ENCODE measurements at places on chromosomes 13 and 19.

- no peak for DNase-seq
Observed at GRCh38 chr19:13977803-13978202, 25.5 kb downstream of the DCAF15 start.

GRCh38 chr19:36113894-36114720 is 568 bp downstream of the POLR2I start:
- DNase-seq, result no peak

GRCh38 chr19:6616011-6616410 is 25.1 kb upstream of the CD70 start:
- DNase-seq, result no peak

DNA sequence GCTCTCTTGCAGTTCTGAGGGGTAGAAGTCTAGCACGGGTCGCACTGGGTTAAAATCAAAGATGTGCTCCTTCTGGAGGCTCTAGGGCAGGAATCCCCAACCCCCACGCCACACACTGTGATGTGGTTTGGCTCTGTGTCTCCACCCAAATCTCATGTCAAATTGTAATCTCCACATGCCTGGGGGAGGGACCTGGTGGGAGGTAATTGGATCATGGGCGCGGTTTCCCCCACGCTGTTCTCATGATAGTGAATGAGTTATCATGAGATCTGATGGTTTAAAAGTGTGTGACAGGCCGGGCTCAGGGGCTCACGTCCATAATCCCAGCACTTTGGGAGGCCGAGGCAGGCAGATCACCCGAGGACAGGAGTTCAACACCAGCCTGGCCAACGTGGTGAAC is 26.6 kb upstream of the CALM3 start:
- peak; percentile 22 for DNase-seq

DNA sequence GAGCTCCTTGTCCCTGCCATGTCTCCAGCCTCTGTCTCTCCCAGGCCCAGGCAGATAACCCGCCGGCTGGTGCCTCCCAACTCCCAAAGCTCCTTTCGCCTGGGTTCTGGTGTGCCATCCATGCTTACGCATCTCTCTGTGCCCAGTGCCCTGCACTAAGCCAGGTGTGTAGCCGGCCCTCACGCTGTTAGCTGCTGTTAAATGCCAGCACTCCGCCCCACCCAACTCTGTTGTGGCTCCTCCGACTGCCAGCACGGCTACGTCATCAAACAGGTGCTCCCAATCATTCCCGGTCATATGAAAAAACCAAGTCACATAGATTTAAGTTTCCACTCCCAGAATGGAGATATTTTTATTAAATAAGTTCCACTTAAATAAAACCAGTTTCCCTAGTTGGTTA is 7.0 kb upstream of the HSPH1 start:
- DNase-seq, result no peak

- no peak for DNase-seq
Observed at GRCh38 chr19:4278010-4278409, 1.1 kb upstream of the SHD start.

GRCh38 chr19:49210901-49211451 is 53.4 kb downstream of the TRPM4 start:
- DNase-seq, result peak; percentile 57

DNA sequence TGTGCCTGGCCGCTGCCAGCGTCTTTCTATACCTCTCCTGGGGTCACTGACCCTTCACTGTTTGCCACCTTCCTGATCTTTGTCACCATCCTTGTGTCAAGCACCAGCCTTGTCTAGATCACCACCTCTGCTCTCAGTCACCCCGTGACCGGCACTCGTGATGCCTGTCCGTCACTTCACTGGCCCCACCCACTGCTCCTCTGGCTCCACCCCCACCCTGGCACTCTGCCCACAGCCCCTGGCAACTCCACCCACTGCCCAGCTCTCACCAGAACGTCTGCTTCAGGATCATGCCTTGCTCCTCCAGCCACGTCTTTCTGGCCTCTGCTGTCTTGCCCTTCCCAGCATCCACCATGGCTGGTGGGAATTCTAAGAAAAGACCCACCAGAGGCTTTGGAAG is 24.8 kb upstream of the PLA2G4C start:
- DNase-seq, result no peak

- DNase-seq, result no peak
Observed at GRCh38 chr13:23797276-23797903, 91.8 kb downstream of the MIPEP start.

- DNase-seq, result no peak
Observed at GRCh38 chr19:8239528-8240273, 30.5 kb downstream of the CERS4 start.

GRCh38 chr13:112819111-112819510 is 129.3 kb downstream of the ATP11A start:
- no peak for DNase-seq

GRCh38 chr13:35530147-35530546 is 53.7 kb upstream of the MAB21L1 start:
- DNase-seq, result no peak

GRCh38 chr13:23960566-23961156 is 63.4 kb upstream of the C1QTNF9B start:
- DNase-seq, result no peak

DNA sequence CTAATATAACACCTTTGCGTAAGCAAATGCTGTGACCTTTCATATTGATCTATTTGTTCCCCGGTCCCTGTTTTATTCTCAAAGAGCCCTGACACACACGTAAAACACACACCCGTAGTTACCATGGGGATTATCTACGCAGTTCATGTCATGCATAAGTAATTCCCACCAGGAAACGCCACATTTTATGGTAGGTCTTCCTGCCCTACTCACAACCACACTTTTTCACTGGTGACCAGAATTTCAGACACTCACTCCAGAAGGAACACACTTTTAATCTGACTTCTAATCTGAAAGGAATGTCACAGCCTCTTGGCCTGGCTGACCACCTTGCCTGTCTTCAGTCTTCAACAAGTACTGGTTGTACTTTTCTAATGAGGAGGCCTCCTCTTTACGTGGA is 46.8 kb downstream of the SLC7A1 start:
- DNase-seq, result peak; percentile 70

- no peak for DNase-seq
Observed at GRCh38 chr13:94020833-94021232, 458.6 kb downstream of the DCT start.

DNA sequence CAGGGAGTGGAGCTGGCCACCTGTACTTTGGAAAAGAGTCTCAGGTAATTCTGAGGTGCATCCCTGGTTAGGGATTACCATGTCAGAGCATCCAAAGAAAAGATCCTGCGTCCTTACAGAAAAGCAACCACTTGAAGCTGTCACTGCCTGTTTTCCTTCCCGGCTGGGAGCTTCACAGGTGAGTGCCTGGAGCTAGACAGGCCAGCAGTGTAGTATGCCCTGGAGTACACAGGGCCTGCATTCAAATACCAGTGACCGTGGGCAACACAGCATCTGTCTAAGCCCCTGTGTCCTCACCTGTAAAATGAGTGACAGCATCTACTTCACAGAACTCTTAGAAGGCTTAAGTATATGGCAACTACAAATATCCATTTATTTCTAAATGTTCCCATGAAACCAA is 29.0 kb downstream of the DZIP1 start:
- no peak for DNase-seq

DNA sequence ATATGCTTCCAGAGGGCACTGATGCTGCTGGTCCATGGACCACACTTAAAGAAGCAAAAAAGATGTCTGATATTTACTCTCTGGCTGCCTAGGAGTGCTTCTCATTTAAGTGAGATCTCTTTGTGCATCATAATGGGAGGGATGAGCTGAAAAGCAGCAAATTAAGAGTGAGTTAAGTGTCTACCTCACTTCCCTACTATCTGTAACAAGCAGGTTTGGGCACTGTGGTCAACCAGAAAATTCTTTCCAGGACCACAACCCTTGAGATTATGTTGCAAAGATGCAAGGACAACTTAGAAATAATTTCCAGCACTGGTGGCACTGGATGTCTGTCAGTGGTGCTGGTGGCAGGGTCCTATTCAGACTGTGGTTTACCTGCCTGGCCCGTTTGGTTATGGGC is 52.1 kb upstream of the USPL1 start:
- DNase-seq, result no peak

- DNase-seq, result no peak
Observed at GRCh38 chr19:48619692-48620585, 633 bp downstream of the SPHK2 start.

- no peak for DNase-seq
Observed at GRCh38 chr13:32880636-32881035, 135.6 kb upstream of the KL start.

GRCh38 chr19:10514211-10515145 is 2.8 kb downstream of the S1PR5 start:
- DNase-seq, result peak; percentile 29

DNA sequence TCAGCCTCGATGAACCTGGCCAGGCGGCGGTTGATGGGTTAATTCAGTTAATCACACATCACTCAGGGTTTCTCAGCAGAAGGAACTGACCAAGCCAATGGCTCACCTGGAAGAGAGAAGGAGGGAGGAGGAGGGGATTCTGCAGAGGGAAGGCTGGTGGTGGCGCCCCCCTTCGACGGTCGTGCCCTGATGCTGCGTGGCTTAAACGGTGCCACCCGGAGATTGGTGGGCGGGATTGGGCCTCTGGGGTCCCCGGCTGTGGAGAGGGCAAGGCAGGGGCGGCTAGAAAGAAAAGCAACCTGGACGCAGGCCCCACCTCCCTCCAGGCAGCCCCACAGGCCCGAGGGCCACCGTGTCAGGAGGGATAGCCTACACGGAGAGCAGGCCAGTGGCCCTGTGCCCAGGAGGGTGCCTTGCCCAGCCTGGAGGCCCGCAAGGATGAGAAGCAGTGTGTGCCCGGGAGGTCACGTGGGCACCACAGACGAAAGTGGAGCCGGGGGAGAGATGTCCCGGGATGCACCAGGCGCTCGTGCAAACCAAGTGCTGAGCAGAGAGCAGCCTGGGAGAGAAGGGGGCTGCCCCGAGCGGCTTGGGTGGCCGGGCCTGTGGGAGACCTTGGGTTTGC is 16.0 kb downstream of the CSNK1G2 start:
- peak; percentile 63 for DNase-seq

DNA sequence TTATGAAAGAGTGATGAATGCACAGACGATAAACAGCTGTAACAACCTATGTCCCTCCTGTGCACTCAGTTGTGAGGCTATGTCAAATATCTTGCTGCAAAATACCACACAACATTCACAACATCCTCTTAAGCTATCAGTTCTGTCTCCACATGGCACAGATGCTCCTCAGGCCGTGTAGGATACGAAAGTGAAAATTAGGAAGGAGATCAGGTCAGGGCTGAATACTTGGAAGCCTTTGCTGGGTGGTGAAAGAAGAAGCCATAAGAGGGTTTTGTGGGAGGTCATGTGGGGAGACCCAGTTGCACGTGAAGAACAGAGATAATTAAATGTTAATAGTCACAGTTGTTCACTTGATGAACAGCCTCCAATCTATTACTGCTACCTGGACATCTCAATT is 58.9 kb downstream of the RXFP2 start:
- no peak for DNase-seq

DNA sequence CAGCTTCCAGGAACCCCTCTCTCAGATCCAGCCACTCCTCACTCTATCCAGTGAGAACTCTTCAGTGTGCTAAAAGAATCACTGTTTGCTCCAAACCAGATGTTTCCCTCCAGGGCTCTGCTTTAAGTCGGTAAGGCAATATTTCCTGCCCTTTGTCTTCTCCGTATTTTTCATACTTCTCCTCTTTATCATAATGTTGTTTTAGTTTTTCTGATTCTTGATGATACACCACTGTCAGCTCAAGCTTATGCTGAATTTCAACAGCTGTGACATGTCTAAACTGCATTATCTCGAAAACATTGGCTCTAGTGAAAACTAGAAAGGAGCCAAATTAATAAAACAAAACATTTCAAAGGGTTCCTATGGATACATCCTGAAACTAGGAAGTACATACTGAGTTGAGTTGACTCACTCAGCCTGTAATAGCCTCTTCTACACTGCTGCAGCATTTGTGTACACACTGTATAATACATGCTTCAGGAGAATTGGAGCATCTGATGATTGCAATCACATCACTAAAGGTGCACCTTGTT is 39.8 kb downstream of the GPR180 start:
- no peak for DNase-seq

GRCh38 chr19:47122359-47123335 is 8.0 kb upstream of the SAE1 start:
- no peak for DNase-seq

GRCh38 chr19:49692147-49692506 is 1.2 kb downstream of the CPT1C start:
- DNase-seq, result no peak

DNA sequence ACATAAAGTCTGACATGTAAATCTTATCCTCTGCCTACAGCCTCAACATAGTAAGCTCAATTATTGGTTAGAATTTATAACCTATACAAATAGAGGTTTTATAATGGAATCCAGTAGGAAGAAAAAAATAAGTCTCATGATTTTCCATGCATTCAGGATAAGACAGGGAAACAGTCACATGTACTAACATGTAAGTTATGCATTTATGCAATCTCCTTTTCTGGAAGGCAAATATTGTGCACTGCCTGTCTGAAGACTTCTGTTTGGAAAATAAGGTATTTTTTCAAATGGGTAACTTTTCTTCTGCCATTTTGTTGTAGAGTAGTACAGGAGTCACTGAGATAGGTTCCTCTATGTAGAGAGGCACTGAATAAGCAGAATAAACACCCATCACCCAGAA is 92.7 kb downstream of the NALCN start:
- no peak for DNase-seq

- peak; percentile 55 for DNase-seq
Observed at GRCh38 chr19:12833418-12833737, 1.0 kb downstream of the RTBDN start.

- no peak for DNase-seq
Observed at GRCh38 chr19:20271215-20271926, 104.4 kb downstream of the ZNF486 start.

- DNase-seq, result no peak
Observed at GRCh38 chr13:29239653-29240525, 355.6 kb downstream of the SLC7A1 start.

GRCh38 chr13:109329175-109329574 is 457.2 kb downstream of the IRS2 start:
- no peak for DNase-seq

DNA sequence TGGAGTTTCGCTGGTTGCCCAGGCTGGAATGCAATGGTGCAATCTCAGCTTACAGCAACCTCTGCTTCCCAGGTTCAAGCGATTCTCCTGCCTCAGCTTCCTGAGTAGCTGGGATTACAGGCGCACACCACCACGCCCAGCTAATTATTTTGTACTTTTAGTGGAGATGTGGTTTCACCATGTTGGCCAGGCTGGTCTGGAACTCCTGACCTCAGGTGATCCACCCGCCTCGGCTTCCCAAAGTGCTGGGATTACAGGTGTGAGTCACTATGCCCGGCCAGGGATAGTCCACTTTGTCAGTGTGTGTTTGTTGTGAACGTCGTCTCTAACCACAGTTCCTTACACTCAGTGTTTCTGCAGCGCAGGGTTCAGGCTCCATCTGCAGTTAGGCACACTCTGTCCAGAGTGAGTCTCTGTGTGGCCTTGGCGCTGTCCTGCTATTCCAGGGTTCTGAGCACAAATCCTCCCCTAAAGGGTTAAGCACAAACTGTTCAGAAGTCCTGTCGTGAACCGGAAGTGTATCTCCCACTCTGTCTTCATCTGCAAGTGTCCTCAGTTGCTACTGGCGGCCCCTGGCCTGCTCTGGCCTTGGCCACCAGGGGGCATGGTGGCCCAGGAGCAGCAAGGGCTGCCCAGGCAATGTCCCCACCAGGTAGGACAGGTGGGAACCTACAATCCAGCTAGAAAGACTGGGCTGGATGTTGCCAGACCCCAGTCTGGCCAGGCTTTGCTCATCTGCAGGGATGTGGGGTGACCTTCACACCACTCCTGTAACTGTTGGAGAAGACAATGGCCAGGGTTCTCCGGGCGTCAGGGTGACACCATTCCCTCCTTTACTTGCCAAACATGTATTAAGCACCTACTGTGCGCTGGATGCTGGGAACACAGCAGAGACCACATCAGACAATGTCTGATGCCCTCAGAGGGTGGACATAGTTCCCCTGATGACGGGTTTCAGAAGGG is 38.8 kb upstream of the GATAD2A start:
- peak; percentile 79 for DNase-seq

All from kidney (tissue), 22 donors.